ENCODE measurements at places on chromosomes 4 and X.
A peak's percentile ranks its signal among the peaks of the same experiment; 100 is the strongest.

DNA sequence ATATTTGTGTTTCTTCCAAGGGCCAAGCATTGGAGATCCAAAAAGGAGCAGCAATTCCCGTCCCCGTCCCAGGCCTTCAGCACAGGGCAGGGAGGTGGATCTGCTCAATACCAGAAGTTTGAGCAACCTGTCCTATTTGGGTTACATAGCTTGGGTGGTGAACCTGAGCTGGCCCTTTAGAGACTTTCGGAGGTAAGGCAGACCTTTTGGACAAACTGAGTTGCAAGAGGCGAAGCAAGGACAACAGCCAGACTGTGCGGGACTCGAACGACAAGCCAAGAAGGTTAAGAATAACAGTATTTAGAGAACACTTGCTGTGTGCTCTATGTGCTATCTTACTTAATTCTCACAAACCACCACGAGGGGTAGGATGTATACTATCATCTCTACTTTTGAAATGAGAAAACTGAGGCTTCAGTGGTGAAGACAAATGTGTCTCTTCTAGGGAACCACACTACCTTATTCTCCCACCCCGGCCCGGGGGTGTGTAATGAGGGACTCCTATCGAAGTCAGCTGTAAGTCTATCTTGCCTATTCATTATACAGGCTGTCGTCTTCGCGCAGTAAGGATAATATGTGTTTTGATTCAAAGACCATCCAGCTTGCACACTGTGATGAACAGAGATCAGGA is 1.3 kb downstream of the NOP14 start:
- no peak for DNase-seq

- no peak for DNase-seq
Observed at GRCh38 chr4:148311526-148311925, 130.7 kb downstream of the NR3C2 start.

DNA sequence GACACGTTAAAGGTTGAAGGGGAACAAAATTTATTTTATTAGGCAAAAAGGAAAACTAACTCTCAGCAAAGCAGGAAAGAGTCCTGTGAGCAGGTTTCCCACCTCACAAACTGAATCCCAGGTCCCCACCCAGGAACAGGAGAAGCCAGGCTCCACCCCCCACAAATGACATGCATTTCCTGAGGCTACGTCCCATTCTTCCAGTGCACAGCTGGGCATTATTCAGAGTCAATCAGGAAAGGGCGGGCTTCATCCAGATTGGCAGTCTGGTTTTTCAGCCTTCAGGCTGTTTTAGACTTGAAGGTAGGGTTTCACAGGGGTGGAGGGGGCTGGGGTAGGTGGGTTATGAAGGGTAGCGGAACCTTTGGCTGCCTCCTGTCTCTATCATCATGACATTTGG is 11.9 kb upstream of the ASIC5 start:
- DNase-seq = no peak

GRCh38 chr4:138050601-138051000 is 191.5 kb downstream of the SLC7A11 start:
- no peak for DNase-seq

DNA sequence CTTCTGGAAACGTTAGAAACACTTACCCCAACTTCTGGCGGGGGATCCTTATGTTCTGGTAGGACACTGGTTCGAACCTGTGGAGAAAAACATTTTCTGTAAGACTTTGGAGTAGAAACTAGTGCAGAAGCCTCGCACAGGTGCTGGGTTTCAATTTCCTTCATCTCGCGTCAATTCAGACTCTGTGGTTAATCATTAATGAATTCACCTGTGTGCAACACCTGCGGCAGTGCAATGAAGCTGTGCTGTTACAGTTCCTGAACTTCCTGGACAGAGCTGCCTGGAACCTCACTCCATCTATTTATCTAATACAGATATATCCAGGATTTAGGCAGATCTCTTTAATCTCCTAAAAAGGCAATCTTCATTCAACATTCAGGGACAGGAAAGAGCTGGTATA is 531.4 kb downstream of the INPP4B start:
- DNase-seq = peak; percentile 9

DNA sequence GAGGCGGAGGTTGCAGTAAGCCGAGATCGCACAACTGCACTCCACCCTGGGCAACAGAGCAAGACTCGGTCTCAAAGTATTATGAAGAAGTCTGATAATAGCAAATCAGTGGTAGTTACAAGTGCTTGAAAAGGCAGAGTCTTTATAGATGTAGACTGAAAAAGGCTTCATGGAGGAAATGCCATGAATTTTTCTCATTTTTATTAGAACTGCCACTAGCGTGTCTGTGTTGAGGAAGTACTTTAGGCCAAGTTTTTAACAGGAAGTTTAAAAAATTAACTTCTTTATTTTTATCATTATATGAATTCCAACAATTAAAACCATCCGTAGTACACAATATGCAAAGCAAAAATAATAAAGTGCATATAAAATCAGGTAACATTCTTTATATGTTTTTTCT is 32.8 kb upstream of the IL13RA1 start:
- DNase-seq = no peak

GRCh38 chr4:970854-971520 is 2.4 kb downstream of the DGKQ start:
- DNase-seq = no peak

DNA sequence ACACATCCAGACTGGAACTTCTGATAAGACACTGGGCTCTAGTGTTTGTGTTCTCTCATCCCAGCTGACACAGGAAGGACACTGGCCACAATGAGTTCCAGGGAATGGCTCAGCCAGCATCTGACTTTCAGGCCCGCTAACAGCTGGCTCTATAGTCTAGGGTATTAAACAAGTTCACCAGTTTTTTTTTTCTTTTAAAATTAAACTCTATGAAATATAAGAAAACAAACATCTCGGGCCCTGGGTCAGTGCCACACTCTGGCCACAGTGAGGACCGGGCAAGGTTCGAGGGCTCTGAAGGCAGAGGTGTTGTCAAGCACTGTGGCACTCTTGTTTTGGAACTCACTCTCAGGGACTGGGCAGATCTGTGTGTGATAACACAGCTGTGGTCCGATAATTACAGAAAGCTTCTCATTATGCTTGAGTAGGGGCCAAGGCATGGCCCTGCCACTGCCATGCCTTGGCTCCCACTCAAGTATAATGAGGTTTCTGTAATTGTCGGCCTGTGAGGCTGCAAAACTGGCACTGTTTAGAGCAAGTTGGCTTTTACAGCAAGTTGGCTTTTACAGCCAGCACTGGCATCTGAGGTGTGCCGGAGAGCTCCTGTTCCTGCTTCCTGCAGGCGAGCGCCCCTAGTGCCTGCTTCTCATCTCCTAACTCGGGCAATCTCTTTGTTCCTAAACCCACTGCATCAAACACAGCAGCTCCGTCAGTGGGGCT is 62.8 kb downstream of the PPP1R2C start:
- DNase-seq = peak; percentile 68

DNA sequence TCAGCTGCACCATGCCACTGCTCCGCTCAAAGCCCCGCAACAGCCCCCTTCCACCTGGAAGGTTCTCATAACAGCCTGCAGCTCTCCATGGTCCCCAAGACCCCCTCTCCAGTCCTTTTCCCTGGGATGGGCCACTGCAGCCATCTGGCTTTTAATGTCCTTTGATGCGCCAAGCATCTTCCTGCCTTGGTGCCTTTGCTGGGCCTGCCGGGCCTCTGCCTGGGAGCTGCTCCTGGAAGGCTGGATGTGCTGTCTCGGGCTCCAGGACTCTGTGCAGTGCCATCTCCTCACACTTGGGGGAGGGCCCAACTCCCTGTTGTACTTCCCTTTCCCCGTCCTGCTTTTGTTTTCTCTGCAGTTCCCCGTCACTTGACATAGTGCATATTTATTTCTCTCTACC is 60.3 kb downstream of the TAPT1 start:
- DNase-seq = no peak

- DNase-seq = no peak
Observed at GRCh38 chr4:155903453-155903852, at the start of gene TDO2. TSS of gene TDO2 (plus strand) at chr4:155903696. CDS start at chr4:155903759, 63 bp downstream.
